ENCODE measurements at places on chromosomes 2 and 18.

- DNase-seq, result no peak
These were observed 52.9 kb downstream of the ANKRD12 start for GRCh38 chr18:9189491-9189890.

GRCh38 chr2:24853046-24853445, 59.8 kb downstream of the CENPO start:
- DNase-seq, result no peak

- DNase-seq, result no peak
These were observed 31.2 kb upstream of the C1GALT1C1L start for GRCh38 chr2:43707255-43708015.

- DNase-seq, result no peak
These were observed 244.8 kb downstream of the XIRP2 start for GRCh38 chr2:167132906-167133555.

DNA sequence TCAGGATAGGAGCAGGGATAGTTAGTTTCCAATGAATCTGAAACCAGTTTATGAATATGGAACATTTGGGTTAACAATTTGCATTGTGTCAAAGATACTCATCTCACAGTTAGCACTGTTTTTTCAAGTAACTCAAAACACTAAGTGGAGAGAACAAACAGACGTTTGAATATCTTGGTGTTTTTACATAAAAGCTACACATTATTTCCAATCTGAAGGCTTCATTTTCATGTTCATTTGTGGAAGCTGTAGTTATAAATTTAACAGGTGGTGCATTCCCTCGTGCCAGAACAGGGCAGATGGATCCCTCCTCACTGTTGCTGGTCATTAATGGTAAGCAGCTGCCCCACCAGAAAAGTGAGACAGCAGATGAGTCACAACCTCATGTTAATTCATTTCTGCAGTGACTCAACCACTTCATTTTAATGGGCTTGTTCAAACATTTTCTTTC, 286.9 kb downstream of the TMX3 start:
- DNase-seq, result no peak

DNA sequence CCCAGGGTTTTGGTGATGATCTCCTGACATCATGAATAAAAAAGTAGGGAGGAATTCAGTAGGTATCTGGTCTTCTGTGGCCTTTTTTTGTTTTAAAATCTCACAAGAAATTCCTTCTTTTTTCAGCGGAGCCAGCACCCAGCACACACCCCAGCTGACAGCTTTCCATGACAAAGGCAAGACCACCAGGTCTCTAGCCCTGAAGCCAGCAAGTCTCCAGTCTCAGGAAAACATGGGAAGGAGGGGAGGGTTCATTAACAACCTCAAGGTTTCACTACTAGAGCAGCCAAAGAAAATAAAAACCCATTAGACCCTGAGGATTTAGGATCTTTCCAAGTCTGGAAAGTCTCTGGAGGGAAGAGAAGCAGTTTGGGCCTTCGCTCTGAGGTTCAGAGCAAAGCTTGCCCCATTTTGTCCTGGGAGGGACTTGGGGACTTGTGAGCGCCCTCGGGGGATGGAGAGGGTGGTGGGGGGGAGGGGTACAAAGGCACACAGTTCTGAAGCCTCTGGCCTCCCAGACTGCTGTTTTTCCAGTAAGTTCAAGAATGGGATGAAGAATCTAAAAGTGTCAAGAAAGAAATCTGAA, 9.0 kb downstream of the FOXI3 start:
- no peak for DNase-seq

- DNase-seq, result no peak
These were observed 23.5 kb downstream of the ELP2 start for GRCh38 chr18:36153203-36153602.

DNA sequence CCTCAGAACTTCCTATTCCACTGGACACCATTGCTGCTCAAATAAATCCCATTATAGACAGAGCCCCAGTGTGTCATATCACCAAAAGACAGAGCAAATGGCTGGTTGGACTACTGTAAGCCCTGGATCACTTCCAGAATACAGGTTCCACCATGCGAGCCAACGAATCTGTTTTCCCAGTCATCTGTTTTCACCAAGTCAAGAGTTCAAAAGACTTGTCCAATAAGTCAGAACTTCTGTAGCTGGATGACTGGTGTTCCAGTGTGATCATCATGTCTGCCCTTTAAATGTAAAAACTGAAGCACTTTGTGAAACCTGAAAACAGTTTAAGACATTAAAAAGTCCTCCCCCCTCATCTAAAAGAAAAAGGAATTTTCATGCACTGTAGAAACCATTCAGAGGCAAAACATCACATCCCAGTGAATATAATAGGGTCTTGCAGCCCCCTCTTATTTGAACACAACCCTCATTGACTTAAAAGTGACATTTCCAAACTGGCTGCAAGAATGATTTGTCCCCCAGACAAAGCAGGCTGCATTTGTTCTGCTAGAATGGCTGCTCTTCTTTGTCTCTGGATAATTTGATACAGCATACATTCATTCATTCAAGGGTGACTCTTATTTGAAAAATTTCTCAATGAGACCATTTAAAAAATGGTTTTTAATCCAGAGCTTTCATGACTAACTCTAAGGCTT, 64.6 kb upstream of the TANC1 start:
- DNase-seq, result no peak

DNA sequence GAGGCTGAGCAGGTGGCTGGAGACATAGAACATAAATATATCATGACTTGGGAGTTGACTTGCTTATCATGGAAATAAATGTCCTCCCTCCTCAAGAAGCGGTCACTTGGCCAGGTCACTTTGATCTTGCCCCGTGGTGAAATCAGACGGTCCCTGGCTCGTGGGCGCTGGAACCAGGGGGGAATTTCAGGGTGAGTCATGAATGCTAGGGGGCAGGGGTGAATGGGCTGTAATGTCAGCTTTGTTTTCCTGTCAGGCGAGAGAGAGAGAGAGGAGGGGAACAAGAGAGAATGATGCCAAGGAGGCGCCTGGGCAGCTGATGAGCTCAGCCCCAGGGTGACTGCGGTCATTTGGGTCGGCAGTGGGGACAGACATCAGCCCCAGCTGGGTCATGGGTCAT, 47.7 kb downstream of the RRM2 start:
- no peak for DNase-seq

DNA sequence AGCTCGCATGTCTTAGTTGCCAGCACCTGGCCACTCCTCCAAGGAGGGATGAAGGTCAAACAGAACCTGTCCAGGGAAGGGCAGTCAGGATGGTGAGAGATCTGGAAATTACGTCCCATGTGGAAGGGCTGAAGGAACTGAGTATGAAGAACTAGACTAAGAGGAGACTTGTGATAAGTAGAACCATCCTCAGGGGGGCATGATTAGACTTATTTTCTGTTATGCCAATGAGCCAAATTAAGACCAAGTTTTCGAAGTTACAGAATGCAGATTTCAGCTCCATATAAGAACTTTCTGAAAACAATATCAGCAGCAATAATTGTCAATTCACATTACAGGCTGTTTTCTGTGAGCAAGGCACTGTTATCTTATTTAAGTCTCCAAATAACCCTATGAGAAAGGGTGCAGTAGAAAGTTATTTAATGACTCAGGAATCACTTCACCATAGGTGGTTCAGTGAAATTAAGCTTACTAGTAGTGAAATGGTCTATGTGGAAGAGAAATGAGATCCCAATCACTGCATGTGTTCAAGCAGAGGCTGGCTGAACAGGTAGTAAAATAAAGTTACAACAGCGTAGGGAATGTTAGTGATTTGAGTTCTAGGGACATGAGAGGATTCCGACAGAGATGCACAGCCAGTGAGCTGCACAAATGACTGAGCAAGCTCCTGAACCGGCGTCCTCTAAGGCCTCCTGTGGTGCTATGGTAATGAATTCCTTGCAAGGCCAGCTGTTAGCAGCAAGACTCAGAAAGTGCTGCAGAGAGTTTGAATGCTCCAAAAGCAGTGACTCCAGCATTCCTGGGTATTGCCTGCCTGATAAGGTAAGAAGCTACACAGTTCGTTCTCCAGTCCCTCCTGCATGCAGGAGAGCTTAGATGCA, 4.5 kb upstream of the DYM start:
- DNase-seq, result no peak

DNA sequence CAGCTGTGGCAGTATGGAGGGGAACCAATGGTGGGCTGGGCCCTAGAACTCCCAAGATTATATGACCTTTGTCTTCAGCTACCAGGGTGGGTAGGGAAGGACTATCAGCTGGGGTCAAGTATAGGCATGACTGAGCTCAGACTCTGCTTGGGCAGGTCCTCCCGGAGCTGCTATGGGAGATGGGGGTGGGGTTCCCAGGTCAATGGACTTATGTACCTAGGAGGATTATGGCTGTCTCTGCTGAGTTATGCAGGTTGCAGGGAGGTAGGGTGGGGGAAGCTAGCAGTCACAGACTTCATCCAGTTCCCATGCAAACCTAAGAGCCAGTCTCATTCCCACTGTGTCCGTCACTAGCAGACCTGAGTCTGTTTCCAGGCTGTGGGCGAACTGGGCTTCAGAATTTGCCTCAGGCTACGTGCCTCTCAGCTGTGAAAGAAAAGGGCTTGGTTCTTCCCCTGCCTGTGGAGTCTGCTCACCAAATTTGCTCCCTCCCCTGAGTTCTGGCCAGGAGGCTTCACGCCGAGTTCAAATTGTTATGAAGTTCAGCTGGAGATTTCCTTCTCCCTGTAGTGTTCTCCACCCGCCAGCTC, 985.8 kb upstream of the NRXN1 start:
- DNase-seq, result no peak
